Activated T-helper 1 cell treated with anti-CD3 and anti-CD28 coated beads, Interleukin-12 subunit alpha, Interleukin-12 subunit beta, Interleukin-2, Interleukin-4 antibody, amounts not matched to agents 30 ng/mL and 10 ng/mL and 1 ng/mL, durations not matched to agents 14 hours and 24 hours and 36 hours (primary cell): ENCODE measurements at places on chromosomes 2 and 18. TPM values are rescaled to one million over a fixed set of nuclear protein-coding genes. Genes with fewer than 3 reads are reported as not detected.

DNA sequence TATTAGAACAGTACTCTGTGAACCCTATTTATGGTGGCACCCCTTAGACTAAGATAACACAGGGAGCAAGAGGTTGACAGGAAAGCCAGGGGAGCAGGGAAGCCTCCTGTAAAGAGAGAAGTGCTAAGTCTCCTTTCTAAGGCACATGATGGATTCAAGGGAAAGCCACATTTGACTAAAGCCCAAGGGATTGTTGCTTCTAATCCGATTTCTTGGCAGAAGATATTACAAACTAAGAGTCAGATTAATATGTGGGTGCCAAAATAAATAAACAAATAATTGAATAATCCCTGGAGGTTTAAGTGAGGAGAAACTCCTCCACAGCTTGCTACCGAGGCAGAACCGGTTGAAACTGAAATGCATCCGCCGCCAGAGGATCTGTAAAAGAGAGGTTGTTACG is 333.2 kb downstream of the SOX11 start:
- DNase-seq, result no peak
- no peaks in the 10 kb centered on the region for H3K36me3 ChIP-seq
- H3K27ac ChIP-seq, result no peak overlapping the region

GRCh38 chr18:44803019-44803650 is 122.4 kb downstream of the SETBP1 start:
- peaks cover 8% of the 10 kb centered on the region for H3K27me3 ChIP-seq
- no peak overlapping the region for H3K27ac ChIP-seq
- peaks cover 96% of the 10 kb centered on the region for H3K4me1 ChIP-seq
- DNase-seq, result no peak

GRCh38 chr2:107984707-107985106 is 1.6 kb upstream of the SLC5A7 start:
- H3K4me3 ChIP-seq, result no peak overlapping the region
- no peaks in the 10 kb centered on the region for H3K36me3 ChIP-seq
- no peak for DNase-seq
- H3K27ac ChIP-seq, result no peak overlapping the region

The C2orf92 gene
- total RNA-seq, result 16.1 and 17.2 TPM in 2 replicates

GRCh38 chr2:205744074-205744591 is 61.8 kb downstream of the NRP2 start:
- no peak overlapping the region for H3K27ac ChIP-seq
- H3K27me3 ChIP-seq, result no peaks in the 10 kb centered on the region

DNA sequence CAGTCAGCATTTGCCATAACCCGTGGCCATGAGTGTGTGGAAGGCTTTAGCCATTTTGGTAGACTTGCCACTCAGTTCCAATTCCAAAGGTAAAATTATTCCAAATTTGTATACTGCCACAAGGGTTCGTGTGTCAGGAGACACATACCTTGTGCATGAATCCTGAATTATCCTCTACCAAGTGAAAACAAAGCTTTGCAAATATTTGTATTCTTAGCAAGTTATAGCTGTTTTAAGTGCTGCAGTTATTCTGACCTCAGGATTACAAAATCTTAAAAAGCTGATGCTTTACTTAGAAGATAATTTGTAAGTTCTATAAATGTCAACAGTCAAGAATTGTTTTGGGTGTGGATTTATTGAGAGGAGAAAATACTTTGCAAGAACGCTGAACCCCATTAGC is 100.6 kb downstream of the ANTXR1 start:
- no peaks in the 10 kb centered on the region for H3K4me1 ChIP-seq
- no peak overlapping the region for H3K4me3 ChIP-seq
- H3K36me3 ChIP-seq, result no peaks in the 10 kb centered on the region
- H3K27me3 ChIP-seq, result peaks cover 35% of the 10 kb centered on the region

- no peak for DNase-seq
- no peak overlapping the region for H3K27ac ChIP-seq
- peaks cover 19% of the 10 kb centered on the region for H3K27me3 ChIP-seq
- no peaks in the 10 kb centered on the region for H3K36me3 ChIP-seq
These were observed 8.4 kb upstream of the LIMS2 start for GRCh38 chr2:127683757-127684156.

The RRM2 gene
- total RNA-seq, result 328 and 351 TPM in 2 replicates

DNA sequence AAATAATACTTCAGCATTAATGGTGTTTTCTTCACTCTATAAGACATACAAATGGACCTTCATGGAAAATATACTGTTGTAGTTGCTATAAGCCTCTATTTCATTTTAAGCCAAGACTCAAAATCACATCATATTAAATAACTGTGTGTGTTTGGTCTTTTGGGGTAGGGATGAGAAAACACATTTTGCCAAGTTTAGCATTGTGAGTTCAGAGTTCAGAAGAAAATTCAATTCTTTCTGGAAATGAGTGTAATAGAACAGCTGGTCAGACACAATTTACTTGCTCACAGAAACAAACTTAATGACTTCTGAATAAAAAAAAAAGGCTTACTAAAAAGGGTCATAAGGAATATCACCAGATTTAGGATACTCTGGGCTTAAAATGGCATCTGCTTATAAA is 149.5 kb downstream of the LRRTM4 start:
- H3K4me1 ChIP-seq, result no peaks in the 10 kb centered on the region
- no peaks in the 10 kb centered on the region for H3K36me3 ChIP-seq
- H3K27me3 ChIP-seq, result no peaks in the 10 kb centered on the region
- no peak for DNase-seq

- H3K36me3 ChIP-seq, result no peaks in the 10 kb centered on the region
- H3K4me3 ChIP-seq, result no peak overlapping the region
- no peaks in the 10 kb centered on the region for H3K4me1 ChIP-seq
- no peak for DNase-seq
- H3K27me3 ChIP-seq, result no peaks in the 10 kb centered on the region
These were observed 557.5 kb downstream of the DSC3 start for GRCh38 chr18:30485078-30485477.

The GLB1L gene
- total RNA-seq, result 4.6 and 4.9 TPM in 2 replicates

- no peaks in the 10 kb centered on the region for H3K27me3 ChIP-seq
- no peak for DNase-seq
- H3K36me3 ChIP-seq, result no peaks in the 10 kb centered on the region
- no peaks in the 10 kb centered on the region for H3K4me1 ChIP-seq
These were observed 180.6 kb downstream of the ZNF521 start for GRCh38 chr18:25171334-25171733.

DNA sequence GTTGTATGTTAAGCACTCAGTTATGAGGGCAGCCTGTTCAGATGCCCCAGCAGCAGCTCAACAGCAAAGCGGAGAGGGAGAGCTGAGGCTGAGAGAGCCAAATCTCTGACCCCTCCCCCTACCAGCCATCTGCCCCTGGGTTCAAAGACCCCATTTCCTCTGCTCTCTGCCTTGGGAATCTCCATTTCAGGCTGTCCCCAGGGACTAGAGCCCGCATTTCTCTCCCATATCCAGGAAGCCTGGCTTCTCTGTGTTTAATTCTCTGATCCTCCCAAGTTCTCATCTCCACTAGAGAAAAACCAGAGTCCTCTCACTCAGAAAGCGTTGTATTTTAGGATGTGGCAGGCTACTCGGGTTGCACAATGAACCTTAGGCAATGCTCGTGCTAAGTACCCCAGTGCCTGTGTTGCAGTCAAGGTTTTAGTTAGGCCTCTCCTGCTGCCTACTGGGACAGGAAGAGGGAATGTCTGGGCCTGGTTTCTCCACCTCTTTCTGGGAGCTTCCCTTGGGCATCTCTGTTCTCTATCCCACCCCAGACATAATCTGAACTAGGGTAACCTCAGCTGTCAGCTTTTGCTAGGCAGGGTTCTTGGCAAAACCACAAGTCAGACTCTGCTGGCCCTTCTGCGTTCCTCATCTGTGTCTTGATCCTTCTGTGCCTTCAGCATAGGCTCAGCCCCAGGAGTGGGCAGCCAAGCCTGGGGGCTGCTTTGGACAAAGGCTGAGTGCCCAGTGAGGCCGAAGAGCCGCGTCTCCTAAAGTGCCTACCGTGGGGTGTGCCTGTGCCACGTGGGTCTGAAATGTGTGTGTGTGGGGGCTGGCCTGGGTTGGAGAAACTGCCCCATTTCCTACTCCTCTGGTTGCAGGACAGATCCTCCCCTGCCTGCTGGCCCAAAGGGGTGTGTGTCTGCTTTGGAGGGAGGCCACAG is 96.8 kb downstream of the STPG4 start:
- H3K4me3 ChIP-seq, result no peak overlapping the region
- DNase-seq, result no peak
- H3K27me3 ChIP-seq, result no peaks in the 10 kb centered on the region
- H3K4me1 ChIP-seq, result peaks cover 21% of the 10 kb centered on the region

- H3K27me3 ChIP-seq, result no peaks in the 10 kb centered on the region
- no peak overlapping the region for H3K4me3 ChIP-seq
- no peak for DNase-seq
- no peaks in the 10 kb centered on the region for H3K4me1 ChIP-seq
- no peaks in the 10 kb centered on the region for H3K36me3 ChIP-seq
These were observed 61.6 kb downstream of the LAMA1 start for GRCh38 chr18:7056026-7056425.

DNA sequence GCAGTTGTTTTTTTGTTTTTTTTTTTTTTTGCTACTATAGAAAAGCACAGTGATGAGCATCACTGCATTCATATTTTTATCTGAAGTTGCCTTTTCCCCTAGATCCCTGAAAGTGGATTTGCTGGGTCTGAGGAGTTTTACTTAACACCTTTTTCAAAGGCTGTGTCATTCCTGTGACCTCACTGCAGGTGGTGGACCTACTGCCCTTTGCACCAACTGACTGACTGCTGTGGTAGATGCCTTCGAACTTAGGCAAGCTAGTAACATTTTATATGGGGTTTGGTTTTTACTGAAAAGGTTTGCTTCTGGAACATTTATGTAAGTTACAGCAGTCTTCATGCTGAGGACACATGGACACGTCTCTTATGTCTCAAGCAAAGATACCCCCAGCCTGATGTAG is 36.2 kb downstream of the SPTBN1 start:
- H3K36me3 ChIP-seq, result no peaks in the 10 kb centered on the region
- DNase-seq, result no peak
- H3K27me3 ChIP-seq, result peaks cover 10% of the 10 kb centered on the region
- H3K27ac ChIP-seq, result no peak overlapping the region

- H3K36me3 ChIP-seq, result no peaks in the 10 kb centered on the region
- no peaks in the 10 kb centered on the region for H3K4me1 ChIP-seq
- no peaks in the 10 kb centered on the region for H3K27me3 ChIP-seq
These were observed 1467.4 kb upstream of the NXPH2 start for GRCh38 chr2:140247451-140248195.

- DNase-seq, result no peak
- H3K4me3 ChIP-seq, result no peak overlapping the region
- no peak overlapping the region for H3K27ac ChIP-seq
These were observed 540.1 kb downstream of the CMPK2 start for GRCh38 chr2:6325616-6326015.

The FAM161A gene
- total RNA-seq, result 3.6 and 3.7 TPM in 2 replicates

DNA sequence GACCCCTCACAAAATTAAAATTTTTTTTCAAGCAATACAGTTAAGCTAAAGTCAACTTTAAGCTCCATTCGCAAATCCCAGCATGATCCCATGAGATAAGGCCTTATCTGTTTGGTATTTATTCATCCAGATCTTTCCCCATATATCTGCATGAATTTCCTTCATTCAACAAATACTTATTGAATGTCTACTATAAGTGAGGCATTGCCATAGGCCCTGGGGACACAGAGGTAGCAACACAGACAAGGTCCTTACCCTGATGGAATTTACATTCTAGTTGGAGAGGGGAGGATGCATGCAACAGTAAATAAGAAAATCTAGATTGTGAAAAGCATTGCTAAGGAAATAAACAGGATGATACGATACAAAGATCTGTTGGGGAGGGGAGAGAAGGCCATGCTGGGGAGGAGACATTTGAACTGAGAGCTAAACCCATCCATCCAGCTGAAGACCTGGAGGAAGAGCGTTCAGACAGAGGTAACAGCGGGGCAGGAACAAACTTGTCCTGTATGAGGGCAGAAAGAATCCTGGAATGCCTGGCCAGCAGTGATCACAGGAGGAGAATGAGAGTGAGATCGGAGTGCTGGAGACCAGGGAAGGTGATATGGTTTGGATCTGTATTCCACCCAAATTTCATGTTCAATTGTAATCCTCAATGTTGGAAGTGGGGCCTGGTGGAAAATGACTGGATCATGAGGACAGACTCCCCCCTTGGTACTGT is 71.6 kb downstream of the SDC1 start:
- DNase-seq, result no peak
- H3K4me3 ChIP-seq, result no peak overlapping the region
- H3K27ac ChIP-seq, result no peak overlapping the region
- peaks cover 16% of the 10 kb centered on the region for H3K27me3 ChIP-seq

- H3K4me1 ChIP-seq, result no peaks in the 10 kb centered on the region
- H3K36me3 ChIP-seq, result peaks cover 58% of the 10 kb centered on the region
- H3K27me3 ChIP-seq, result no peaks in the 10 kb centered on the region
- DNase-seq, result no peak
- no peak overlapping the region for H3K4me3 ChIP-seq
These were observed 18.6 kb upstream of the ESPNL start for GRCh38 chr2:238081561-238081960.

The FARSB gene
- total RNA-seq, result 48.9 and 53.4 TPM in 2 replicates

The ZFAND2B gene
- total RNA-seq, result 35.0 and 41.3 TPM in 2 replicates

DNA sequence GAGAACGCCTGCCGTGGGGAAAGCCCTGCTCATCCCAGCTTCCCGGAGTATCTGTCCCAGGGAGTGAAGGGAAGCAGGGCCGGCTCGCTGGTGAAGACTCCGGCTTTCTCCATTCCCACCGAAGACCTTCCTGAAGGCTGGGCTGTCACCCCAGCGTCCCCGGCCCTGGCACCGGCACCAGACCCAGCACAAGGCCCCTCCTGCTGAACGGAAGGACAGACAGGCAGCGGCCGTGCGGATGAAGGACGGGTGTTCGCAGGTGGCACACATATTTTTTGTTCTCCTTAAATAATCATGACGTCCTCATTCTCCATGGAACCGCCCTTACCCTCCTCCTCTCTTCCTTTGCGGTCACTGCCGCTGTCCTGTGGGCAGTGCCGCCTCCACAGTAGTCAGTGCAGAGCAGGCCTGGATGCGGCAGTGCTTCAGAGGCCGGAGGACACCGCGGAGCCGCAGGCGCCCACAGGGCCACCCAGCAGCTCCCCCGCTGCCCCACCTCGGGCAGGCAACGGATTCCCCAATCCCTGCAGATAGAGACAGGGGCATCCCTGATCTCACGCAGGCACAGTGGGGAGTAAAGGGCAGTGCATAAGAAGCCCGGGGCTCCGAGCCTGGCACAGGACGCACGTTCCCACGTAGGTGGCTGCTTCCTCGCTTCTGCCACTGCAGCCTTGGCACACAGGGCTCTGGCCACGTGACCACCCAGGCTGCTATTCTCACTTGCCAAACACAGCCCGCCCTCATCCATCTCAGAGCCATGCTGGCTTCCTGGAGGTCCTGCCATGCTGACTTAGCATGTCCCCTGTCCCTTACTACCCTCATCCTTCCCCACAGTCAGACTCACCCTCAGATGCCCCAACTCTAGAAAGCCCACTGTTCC is 229.7 kb downstream of the EIPR1 start:
- H3K27ac ChIP-seq, result no peak overlapping the region
- no peaks in the 10 kb centered on the region for H3K27me3 ChIP-seq
- DNase-seq, result no peak
- H3K4me3 ChIP-seq, result no peak overlapping the region
